ENCODE measurements at places on chromosomes 16 and 17.

DNA sequence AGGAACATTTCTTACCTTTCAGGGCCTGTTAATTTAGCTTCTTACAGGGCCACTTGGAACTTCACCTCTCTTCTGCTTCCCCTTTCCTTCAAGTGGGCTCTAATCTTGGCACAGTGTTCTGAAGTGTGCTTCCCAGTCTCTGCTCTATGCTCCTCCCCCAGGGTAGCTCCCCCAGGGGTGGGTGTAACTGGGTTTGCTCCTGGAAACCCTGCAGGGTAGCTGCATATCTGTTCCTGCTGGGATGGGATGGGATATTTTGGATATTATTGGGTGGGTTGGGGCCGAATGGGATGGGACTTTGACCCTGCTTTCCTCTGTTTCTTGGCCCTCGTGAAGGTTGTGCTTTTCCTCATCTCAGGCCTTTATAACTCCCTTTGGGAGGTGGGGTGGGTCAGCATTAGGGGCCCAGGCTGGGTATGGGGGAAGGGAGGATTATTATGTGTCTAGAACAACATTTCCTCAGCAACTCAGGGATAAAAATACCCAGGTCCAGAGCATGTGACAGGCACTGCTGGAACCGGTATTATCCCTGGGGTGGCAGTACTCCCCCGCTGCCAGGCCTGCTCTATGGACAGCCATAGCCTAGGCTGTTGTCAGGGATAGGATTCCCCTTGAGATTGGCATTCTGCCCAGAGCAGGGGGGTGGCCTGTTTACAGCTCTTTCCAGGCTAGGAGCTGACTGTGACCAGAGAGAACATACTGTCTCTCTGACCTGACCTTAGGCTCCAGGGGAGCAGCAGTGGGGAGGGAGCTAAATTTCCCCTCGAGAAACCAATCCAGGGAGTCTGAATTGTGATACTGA, 5.0 kb downstream of the NFE2L1 start:
- DNase-seq: no peak

GRCh38 chr16:64638766-64639165, 483.1 kb downstream of the CDH11 start:
- no peak for DNase-seq

DNA sequence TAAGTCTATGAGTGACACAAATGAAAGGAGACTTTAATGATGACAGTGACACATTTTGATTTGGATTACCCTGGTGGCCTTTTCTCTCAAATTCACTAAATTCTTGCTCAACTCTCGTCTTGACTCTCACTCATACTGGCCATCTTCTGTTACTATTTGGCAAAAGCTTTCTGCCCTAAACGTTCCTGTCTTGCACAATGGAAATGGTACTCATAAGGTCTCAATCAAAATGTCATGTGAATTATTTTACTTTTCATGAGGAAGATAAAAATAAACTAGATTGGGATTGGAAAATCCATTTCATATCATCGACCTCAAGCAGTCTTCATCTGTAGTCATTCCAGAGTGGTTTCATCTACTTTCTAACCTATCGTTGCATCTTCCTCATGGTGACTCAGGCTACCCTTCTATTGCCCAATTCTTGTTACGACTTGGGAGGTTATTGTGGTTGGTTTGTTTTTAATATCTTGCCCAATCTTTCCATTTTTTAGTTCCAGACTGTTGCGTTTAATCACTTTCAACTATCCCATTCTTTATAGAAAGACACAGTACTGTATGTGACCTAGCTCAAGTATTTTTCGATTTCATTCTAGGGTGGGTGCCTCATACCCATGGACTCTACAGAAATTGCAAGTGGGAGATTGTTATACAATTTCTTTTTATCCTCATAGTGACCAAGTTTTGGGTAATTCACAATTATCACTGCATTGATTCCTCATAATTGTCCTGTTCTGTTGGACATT, 317.2 kb upstream of the KCNJ16 start:
- peak; percentile 82 for DNase-seq

GRCh38 chr16:14194721-14195120, 123.6 kb downstream of the MRTFB start:
- no peak for DNase-seq

GRCh38 chr17:76547183-76547641, 7.4 kb downstream of the PRCD start:
- peak; percentile 67 for DNase-seq

- no peak for DNase-seq
Observed at GRCh38 chr17:58331815-58332777, 3.5 kb upstream of the TSPOAP1 start.

- no peak for DNase-seq
Observed at GRCh38 chr17:82397449-82398335, 20.5 kb upstream of the HEXD start.

- no peak for DNase-seq
Observed at GRCh38 chr17:77535892-77536291, 395.1 kb downstream of the SEC14L1 start.

DNA sequence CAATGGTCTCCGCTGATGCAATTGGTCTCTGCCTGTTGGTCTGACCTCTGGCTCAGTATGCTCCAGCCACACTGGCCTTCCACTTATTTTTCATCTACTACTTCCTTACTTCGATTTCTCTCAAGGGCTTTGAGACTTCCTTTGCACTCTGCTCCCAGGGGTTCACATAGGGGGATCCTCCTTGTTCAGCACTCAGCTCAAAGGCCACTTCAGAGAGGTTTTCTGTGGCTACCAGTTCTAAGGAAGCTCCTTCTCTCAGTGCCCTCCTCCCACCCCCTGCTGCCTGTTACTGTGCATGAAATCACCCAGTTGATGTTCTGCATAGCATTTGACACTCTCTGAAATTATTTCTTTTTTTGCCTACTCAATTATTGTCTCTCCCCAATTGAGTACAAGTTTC, 476.4 kb downstream of the HS3ST3B1 start:
- DNase-seq: no peak

GRCh38 chr16:23225109-23225508, 42.6 kb downstream of the SCNN1G start:
- DNase-seq: no peak

GRCh38 chr17:43368740-43369506, 29.9 kb upstream of the ARL4D start:
- DNase-seq: peak; percentile 66

- peak; percentile 91 for DNase-seq
Observed at GRCh38 chr17:40551091-40551878, 14.0 kb downstream of the CCR7 start.

- no peak for DNase-seq
Observed at GRCh38 chr17:80829166-80829813, 162.4 kb upstream of the CHMP6 start.

- DNase-seq: peak; percentile 99
Observed at GRCh38 chr16:74984529-74985296, at the start of gene WDR59. TSS of gene WDR59 (minus strand) at chr16:74985123. CDS start at chr16:74985017, 106 bp downstream.

DNA sequence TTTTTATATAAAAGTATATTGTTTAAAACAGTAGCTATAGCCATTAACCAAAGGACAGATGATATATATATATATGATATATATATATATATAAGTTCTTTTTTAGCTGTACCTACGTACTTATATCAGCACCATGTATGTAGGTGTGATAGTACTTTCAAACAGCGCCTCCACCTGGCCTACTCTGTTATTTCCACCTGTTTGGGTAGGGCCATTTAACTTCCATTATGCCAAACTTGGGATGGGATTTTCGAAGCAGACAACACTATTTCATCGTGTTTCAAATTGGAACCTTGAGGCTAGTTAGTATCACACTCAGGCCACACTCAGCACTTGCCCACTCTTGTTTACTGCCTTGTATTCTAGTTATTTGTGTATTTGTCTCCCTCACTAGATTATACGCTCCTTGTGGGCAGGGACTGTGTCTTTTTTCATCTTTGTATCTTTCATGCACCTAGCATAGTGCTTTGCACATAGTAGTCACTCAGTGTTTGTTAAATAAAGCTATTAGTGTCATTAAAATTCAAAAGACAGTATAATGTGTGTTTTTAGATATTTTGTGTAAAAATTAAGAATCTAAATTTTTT, 11.8 kb upstream of the CLTC start:
- no peak for DNase-seq

DNA sequence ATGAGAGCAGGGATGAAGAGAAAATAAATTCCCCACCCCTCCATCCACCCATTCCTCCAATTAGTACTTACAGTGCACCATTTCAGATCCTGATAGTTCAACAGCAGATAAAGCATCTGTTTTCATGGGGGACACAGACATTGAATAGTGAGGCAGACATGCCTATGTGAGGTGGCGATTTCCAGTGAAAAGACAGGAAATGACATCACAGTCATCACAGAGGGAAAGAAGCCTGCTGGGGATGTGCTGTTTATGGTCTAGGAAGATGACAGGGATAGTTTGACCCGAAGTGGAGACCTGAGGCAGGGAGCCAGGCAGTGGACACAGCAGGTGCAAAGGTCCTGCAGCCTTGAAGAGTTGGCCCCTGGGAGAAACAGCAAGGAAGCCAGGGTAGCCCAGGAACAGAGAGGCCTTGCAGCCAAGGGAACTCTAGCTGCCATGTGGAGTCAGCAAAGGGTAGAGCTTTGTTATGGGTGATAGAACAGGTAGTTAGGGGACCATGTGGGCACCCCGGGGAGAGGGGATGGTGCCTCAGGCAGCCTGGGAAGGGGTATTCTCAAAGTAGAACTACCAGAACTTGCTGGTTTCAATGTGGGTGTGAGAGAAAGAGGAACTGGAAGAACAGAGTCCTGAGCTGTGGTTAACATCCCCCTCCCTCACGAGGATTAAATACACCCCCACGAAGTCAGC, 256.6 kb downstream of the CPPED1 start:
- no peak for DNase-seq

DNA sequence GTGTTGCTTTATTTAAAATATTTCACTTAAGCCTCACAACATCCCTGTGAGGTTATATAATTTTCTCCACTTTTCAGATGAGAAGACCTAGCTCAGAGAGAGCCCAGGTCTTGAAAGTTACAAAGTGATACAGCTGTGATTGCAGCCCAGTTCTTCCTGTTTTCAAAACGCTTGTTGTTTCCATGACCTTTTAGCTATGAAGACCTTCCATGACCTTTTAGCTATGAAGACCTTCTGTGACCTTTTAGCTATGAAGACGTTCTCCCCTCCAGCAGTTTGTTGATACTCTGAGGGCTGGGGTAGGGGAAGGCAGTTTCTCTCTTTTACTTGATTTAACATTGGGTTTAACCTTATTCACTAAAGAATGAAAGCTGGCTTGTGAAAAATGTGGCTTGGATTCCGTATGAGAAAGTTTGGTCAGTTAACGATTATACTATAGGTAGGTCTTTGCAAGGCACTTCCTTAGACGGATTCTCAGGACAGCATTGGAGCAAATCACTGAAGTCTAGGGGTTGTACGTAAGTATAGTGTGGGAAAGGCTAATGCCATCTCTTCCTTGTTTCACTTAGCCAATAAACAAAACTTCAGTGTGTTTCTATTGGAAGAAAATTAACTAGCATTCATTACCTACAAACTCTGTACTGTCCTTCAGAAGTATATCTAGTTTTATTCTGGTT, 20.7 kb downstream of the PHKB start:
- no peak for DNase-seq

- no peak for DNase-seq
Observed at GRCh38 chr17:6710317-6710716, 2.9 kb downstream of the SLC13A5 start.

- peak; percentile 79 for DNase-seq
Observed at GRCh38 chr16:2365397-2366294, 25.1 kb upstream of the ABCA3 start.

DNA sequence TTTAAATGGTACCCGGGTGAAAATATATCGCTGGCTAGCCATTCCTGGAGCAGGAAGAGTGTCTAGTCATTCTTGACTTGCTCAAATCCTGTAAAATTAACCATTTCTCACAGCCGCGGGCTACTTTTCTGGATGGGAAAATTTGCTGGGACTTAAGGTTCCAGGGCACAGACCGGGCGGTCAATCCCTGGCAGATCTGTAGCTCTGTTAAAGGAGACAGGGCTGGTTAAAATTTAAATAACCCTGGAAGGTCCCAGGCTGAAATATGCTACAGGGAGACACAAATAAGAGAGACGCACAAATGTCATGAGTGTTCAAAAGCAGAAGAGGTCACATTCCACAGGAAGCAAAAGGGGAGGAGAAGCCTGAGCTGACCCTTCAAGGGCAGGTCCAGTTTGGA, 229.6 kb upstream of the HSBP1 start:
- no peak for DNase-seq

- no peak for DNase-seq
Observed at GRCh38 chr16:86245351-86245750, 265.0 kb upstream of the FOXF1 start.

DNA sequence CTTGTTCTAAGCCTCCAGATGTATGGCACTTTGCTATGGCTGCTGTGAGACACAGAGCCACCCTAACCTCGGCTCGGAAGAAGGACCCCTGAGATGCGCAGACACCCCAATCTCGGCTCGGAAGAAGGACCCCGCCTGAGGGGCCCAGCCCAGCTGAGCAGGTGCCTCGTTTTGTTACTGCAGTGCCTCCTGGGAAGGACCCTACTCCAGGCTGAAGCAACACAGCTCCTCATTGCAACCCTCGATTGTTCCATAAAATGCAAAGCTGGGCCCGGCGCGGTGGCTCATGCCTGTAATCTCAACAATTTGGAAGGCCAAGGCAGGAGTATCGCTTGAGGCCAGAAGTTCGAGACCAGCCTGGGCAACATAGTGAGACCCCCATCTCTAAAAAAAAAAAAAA, 61.3 kb downstream of the C16orf95 start:
- DNase-seq: no peak

- no peak for DNase-seq
Observed at GRCh38 chr16:75805946-75806345, 79.7 kb upstream of the CPHXL start.

GRCh38 chr16:84574191-84574590, 43.7 kb downstream of the COTL1 start:
- no peak for DNase-seq

GRCh38 chr16:66741169-66741900, 10.1 kb downstream of the DYNC1LI2 start:
- peak; percentile 95 for DNase-seq

GRCh38 chr16:15461376-15461775, 27.0 kb downstream of the BMERB1 start:
- DNase-seq: no peak
